ENCODE measurements at places on chromosomes 12 and 14. TPM values are rescaled to one million over a fixed set of nuclear protein-coding genes. Genes with fewer than 3 reads are reported as not detected.

DNA sequence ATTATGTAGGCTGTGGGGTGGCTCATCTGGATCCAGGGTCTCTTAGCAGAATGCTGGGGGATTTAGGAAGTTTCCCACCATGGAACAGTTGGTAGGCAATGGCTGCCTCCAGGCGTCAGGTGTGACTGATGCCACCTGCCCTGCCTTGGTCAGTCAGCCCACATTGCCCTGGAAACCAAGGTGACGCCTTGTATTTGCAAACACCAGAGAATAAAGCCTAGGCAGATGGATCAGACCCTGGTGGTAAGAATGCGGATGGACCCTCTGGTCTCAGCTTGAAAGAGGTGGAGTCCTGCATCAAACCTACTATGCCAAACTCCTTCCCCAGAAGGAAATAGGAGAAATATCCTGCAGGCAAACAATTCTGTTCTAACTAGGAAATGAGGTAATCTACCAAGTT lies 38.2 kb downstream of the NCKAP5L start:
- no peak for DNase-seq

Gene LRRC43
- total RNA-seq = not detected

Gene PIWIL1
- not detected for total RNA-seq

GRCh38 chr14:55136885-55137786 lies 8.1 kb downstream of the LGALS3 start:
- DNase-seq = no peak

Gene OTOGL
- total RNA-seq = not detected

DNA sequence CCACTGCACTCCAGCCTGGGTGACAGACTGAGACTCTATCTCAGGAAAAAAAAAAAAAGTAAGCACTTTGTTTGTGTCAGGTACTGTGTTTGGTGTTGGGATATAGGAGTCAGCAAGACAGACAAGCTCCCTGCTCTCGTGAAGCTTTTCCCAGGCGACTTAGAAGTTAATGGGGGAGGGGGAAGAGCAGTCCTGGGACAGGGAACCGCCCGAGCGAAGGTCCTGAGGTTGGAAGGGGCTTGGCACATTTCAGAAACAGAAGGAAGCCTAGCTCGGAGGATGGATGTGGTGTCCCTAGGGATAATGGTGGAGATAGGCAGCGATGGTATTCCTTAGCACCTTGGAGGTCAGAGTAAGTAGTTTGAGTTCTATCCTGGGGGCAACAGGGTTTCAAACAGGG lies 8.5 kb upstream of the COX6A1 start:
- no peak for DNase-seq

Gene PRIMA1
- total RNA-seq = not detected

- no peak for DNase-seq
Measured at GRCh38 chr12:57836442-57837375, 9.8 kb downstream of the CTDSP2 start.

GRCh38 chr14:93381644-93382043 lies 34.7 kb downstream of the COX8C start:
- no peak for DNase-seq

GRCh38 chr12:14471497-14471896 lies 96.2 kb downstream of the PLBD1 start:
- no peak for DNase-seq

Gene RASSF9
- not detected for total RNA-seq

DNA sequence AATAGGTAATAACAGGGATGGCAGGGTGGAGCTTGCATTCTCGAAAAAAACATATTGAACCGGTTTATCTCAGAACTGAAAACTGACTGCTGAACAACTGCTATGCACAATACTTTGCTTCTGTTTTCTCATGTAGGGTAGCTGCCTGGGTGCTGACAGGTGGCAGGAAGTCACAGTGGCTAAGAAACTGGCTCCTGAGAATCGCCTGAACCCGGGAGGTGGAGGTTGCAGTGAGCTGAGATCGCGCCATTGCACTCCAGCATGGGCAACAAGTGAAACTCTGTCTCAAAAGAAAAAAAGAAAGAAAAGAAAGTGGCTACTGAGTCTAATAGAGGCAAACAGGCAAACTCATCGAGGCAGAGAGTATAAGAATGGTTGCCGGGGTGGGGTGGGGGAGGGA lies 113.1 kb downstream of the CCDC60 start:
- no peak for DNase-seq

- no peak for DNase-seq
Measured at GRCh38 chr12:132061197-132061596, 82.9 kb downstream of the DDX51 start.

GRCh38 chr12:15752785-15753184 lies 36.4 kb downstream of the EPS8 start:
- DNase-seq = no peak

DNA sequence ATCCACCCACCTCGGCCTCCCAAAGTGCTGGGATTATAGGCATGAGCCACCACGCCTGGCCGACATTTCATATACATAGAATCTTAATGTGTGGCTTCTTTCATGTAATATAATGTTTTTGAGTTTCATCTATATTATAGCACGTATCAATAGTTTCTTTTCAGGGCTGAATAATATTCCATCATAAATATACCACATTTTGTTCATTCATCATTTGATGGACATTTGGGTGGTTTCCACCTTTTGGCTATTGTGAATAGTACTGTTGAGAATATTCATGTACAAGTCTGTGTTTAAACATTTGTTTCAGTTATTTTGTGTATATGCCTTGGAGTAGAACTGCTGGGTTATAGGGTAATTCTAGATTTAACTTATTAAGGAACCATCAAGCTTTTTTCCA lies 12.0 kb downstream of the ACVR1B start:
- no peak for DNase-seq

DNA sequence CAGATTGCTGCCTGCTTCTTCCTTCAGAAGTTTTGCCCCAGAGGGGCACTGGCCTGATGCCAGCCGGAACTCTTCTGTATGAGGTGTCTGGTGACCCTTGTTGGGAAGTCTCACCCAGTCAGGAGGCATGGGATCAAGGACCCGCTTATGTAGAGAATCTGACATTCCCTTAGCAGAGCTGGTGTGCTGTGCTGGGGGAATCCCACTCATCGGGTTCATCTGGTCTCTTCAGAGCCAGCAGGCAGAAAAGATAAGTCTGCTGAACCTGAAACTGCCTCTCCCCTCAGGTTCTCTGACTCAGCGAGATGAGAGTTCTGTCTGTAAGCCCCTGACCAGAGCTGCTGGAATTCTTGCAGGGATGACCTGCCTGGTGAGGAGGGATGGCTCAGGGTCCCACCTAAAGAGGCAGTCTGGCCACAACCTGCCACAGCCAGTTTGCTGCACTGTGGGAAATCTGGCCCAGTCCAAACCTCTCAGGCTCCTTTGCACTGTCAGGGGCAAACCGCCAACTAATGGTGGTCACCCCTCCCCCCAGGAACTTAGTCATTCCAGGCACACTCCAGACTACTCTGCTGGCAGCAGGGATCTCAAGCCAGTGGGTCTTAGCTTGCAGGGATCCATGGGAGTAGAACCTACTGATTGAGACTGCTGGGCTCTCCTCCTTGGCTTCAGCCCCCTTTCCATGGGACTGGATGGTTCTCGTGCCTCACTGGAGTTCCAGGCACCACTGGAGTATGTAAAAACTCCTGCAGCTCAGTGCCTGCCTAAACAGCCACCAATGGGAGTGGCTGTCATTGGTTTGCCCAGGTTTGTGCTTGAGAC lies 4.1 kb downstream of the CLEC2D start:
- DNase-seq = peak; percentile 37

All from activated T-cell treated with anti-CD3 and anti-CD28 coated beads, Interleukin-2, amount 50 U/mL, for 4 hours (primary cell).